ENCODE measurements at places on chromosomes 7 and 10. TPM values are rescaled to one million over a fixed set of nuclear protein-coding genes. Genes with fewer than 3 reads are reported as not detected.

Gene LMBR1
- total RNA-seq = 25.1 TPM

Gene GTPBP4
- 35.4 TPM for total RNA-seq

Gene CACNA2D1
- total RNA-seq = 63.8 TPM

Gene ZNF853
- total RNA-seq = 0.32 TPM

Gene CPVL
- total RNA-seq = not detected

Gene EPHA1
- total RNA-seq = 0.32 TPM

Gene SFTPA1
- total RNA-seq = not detected

Gene ATP6V0A4
- total RNA-seq = under 0.01 TPM

Gene PDSS1
- total RNA-seq = 4.2 TPM

Gene PRSS37
- total RNA-seq = not detected

Gene CLRN3
- not detected for total RNA-seq

Gene NPSR1
- total RNA-seq = not detected

Gene TMEM196
- not detected for total RNA-seq

Gene LLCFC1
- not detected for total RNA-seq

Measured in fibroblast of villous mesenchyme (primary cell).